HTR-8/SVneo (cell line): ENCODE measurements at places on chromosomes 12 and 14.

DNA sequence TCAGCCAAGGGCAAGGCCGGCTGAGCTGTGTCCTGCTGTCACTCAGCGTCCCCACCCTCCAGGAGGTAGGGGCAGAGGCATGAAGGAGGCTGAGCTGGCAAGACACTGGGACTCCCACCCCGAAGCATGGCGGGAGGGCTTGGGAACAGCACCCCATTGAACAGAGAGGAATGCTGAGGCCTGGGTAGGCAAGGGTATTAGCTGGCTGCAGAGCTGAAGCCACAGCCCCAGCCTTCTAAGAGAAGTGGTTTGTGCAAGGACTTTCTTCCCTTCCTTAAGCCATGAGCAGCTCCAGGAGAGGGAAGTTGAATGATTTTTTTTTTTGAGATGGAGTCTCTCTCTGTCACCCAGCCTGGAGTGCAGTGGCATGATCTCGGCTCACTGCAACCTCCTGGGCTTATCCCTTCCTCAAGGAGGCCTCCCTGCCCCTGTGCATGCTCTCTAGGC, 6.6 kb upstream of the CFAP73 start:
- DNase-seq: no peak

DNA sequence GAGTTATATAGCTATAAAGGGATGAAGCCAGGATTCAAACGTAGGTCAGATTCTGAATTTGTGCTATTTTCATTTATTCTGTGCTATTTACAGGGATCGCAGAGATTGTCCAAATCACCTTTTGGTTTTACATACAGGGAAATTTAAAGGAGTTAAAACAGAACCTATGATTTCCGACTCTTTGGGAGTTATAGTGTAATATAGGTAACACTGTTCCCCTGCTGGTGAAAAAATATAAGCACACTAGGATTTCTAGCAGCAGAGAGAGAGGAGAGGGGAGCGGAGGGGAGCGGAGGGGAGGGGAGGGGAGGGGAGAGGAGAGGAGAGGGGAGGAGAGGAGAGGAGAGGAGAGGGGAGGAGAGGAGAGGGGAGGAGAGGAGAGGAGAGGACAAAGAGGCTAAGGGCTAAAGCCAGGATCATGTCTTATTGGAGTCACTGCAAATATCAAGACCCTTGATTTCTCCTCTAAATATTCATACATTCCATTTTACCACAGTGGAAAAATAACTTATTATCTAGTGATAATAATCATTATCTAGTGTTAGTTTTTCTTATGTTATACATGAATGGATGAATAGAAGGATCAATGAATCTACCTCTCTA, 46.2 kb upstream of the KCNH5 start:
- no peak for DNase-seq

- DNase-seq: no peak
Observed at GRCh38 chr12:5390174-5390799, 41.6 kb upstream of the NTF3 start.

- DNase-seq: no peak
Observed at GRCh38 chr12:111816065-111816615, 25.9 kb upstream of the MAPKAPK5 start.

GRCh38 chr14:50311337-50311971, 575 bp downstream of the L2HGDH start:
- DNase-seq: peak; percentile 65
